Activated naive CD4-positive, alpha-beta T cell (primary cell): ENCODE measurements at places on chromosomes 7 and 10.

DNA sequence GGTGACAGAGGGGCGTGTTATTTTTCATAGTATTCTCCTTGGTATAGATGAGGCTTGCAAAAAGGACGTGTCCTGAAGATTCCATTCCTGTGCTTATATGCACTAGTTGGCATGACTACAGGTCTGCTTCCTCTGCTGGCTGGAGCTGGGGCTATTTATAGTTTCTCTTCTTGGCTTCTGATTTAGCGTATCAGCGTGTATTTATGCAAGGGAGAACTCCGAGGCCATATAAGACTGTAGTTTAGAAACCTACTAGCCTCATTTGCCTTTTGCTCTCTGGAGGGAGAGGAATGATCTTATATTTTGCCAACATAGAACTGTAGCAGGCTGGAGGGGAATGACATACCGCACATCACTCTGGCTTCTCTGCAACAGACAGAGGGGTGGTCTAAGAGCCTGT lies 39.7 kb downstream of the CACNB2 start:
- DNase-seq, result no peak

DNA sequence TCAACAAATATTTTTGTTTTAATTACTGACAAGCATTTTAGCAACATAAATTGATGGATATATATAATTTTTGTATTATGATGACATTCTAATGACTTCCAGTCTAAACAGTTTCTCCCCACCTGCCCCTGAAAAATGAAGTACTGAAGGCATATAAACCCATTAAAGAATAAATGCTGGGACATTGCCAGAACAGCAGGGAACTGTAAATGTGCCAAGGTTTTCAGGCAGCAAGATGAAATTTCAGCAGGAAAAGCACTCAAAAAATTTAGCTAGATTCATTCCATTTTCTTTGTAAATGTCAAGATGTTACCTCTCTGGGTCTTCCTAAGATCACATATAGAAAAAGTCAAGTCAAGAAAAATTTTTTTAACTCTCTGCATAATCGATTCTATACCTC lies 11.0 kb upstream of the TLL2 start:
- DNase-seq, result no peak

- DNase-seq, result no peak
These were observed 437.7 kb downstream of the DPP6 start for GRCh38 chr7:154489897-154490296.

- peak; percentile 56 for DNase-seq
These were observed 809 bp downstream of the C10orf143 start for GRCh38 chr10:130109796-130110245.

DNA sequence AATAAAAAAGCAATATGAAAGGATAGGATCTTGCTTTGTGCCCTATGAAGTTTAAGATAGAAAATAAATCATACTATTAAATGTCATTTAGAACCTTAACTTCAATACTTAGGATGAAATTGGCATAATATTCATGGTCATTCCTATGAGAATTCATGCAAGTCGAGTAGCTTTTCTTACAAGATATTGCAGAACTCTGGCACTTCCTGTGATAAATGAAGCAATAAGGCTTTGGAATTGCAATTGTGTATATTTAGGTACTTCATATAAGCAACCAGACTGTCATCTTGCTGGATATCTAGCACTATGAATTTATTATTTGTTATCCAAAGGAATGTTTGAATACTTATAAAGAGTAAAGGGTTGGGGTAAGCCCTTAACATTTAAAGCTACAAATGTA lies 116.5 kb downstream of the ZNF438 start:
- no peak for DNase-seq

GRCh38 chr7:114843102-114843501 lies 78.8 kb upstream of the MDFIC start:
- DNase-seq, result no peak

- DNase-seq, result no peak
These were observed 35.9 kb downstream of the ADCY1 start for GRCh38 chr7:45610019-45610418.

DNA sequence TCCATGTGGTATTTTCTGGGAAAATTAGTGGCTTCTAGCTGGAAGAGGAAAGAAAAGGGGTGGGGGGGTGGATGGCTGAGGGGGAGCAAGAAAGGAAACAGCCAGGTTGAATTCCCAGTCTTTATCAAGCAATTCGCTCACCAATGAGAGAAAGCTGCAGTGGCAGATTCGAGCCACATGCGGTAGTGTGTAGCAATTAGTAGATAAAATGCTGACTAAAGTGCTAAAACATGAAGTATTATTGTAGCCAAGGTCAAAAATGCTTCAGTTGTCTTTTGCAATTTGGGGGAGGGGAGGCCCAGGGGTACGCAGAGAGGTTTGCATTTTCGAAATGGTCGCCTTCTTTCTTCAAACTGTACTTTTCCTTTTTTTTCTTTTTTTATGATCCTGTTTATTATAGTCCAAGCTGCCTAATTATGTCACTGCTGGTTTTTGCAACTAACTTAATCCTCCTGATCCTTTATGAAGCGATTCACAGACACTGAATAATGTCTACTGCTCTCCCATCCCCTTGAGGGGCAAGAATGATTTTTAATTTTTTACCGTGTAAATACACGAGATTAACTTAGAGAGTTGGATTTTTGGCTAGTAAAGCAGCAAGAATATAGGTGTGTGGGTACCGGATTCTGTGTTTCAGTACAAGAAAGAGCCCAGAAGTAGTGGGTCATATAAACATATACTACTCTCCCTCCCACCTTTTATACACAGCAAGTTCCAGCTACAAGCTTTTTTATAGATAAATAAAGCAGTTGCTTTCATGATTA lies 3.6 kb upstream of the ARID5B start:
- no peak for DNase-seq

GRCh38 chr10:100904917-100905316 lies 7.8 kb upstream of the SLF2 start:
- no peak for DNase-seq

DNA sequence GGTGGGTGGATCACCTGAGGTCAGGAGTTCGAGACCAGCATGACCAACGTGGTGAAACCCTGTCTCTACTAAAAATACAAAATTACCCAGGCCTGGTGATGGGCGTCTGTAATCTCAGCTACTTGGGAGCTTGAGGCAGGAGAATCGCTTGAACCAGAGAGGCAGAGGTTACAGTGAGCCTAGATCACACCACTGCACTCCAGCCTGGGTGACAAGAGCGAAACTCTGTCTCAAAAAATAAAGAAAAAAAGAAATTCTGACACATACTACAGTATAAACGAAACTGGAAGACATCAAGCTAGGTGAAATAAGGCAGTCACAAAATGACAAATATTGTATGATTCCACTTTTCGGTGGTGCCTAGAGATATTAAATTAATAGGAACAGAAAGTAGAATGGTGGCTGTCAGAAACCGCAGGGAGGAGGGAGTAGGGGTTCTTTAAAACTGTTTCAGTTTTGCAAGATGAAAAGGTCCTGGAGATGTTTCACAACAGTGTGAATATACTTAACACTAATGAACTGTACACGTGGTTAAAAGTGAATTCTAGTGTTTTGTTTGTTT lies 23.2 kb downstream of the PILRA start:
- no peak for DNase-seq

DNA sequence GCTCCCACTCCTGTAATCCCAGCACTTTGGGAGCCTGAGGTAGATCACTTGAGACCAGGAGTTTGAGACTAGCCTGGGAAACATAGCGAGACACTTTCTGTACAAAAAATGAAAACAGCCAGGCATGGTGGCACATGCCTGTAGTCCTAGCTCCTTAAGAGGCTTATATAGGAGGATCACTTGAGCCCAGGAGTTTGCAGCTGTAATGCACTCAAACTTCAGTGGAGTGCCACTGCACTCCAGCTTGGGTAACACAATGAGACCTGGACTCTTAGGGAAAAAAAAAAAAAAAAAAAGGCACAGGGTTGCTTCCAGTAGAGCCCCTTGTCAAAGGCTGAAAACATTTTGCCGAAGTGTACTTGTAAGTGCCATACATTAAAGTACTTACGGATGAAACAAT lies 195.3 kb downstream of the PHTF2 start:
- no peak for DNase-seq

DNA sequence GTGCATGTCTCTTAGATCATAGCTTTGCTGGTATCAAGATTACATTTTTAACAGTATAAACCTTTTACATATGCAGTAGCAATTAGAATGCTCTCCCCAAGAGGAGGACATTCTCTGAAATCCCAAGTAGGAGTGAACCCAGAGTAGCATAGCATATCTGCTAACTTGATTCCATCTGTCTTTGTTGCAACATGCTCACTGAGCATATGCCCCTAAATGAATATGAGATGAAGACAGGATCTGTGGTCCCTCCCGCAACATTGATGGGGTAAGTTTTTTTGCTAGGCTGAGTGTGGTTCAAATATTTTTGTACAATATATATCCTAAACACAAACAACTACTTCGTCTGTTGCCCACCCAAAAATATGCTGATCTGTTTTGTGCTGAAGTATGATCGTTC lies 534.2 kb upstream of the C7orf33 start:
- no peak for DNase-seq

DNA sequence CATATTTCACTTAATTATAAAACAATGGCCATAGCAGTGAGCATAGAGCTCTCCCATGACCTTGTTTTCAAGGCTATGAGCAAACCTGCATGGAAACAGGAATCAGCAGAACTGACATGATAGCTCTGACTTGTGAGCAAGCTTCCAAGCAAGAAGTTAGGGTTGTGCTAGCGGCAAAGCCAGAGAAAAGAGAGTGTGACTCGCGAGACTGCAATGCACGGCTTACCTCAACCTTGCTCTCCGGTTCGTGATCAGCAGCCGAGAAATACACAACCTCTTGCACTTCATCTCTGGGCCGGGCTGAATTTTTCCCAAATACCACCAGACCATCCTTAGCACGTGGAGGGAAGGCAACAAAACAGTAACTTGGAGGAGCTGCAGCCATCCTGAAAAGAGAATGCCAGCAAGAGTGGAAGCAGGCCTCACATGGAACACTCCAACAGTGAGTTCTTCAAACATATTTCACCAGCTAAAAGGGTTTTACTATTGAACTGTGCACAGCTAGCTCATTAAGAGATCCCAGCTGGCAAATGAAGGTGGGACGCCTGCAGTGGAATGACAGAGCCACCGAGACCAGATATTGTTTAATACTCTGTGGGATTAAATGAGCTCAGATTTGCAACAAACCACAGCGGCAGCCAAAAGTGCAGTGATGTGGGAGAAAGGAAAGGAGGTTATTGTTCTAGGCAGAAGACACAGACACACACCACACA lies 20.8 kb downstream of the SCRN1 start:
- DNase-seq, result no peak

GRCh38 chr10:10317151-10317550 lies 700.5 kb upstream of the CELF2 start:
- DNase-seq, result no peak

DNA sequence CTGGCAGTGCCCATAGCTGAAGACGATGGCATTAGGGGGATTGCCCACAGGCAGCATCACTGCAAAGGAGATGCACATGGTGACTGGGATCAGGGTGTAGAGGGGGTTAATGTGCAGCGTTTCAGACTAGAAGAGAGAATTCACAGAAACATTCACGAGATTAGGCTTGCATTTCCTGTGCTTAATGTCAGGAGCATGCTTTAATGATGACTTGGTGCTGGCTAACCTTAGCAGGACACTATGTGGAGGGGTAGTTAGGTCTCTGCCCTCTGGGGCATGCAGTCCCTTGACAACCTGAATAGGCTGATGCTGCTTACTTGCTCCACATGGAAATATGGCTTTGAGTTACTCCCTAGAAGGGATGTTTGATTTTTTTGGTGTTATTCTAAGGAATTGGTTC lies 21.8 kb downstream of the STMP1 start:
- DNase-seq, result no peak

- DNase-seq, result no peak
These were observed 30.7 kb downstream of the GHRHR start for GRCh38 chr7:30994206-30995100.

GRCh38 chr7:126574276-126575250 lies 678.2 kb downstream of the GRM8 start:
- DNase-seq, result no peak

GRCh38 chr10:92239600-92240288 lies 51.1 kb downstream of the CPEB3 start:
- peak; percentile 7 for DNase-seq

- no peak for DNase-seq
These were observed 56.7 kb upstream of the SEPHS1 start for GRCh38 chr10:13404791-13405190.

DNA sequence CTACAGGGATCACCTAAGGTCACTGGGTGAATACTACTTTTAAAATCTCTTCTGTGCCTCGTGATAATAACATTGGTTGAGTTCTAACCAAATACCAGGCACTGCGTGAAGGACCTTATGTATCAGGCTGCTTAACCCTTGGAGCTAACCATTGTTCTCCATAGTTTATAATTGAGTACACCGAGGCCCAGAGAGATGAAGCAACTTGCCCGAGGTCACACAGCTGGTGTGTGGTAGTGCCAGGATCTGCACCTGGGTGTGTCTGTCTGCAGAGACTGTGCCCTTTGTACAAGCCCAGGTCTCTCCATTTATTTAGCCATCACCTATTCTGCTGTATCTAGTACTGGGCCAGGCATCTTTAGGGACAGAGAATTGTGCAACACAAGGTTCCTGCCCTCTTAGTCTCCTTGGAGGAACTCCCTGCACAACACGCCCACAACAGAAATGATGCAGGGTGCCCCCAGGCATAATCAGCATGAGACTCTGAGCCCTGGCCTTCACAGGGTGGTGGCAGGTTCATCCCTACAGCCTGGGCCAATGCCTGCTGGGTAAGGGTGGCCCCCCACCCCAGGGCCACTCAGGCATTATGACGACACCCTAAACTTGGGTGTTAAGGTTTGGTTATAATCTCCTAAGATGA lies 31.5 kb downstream of the UNC5B start:
- no peak for DNase-seq

DNA sequence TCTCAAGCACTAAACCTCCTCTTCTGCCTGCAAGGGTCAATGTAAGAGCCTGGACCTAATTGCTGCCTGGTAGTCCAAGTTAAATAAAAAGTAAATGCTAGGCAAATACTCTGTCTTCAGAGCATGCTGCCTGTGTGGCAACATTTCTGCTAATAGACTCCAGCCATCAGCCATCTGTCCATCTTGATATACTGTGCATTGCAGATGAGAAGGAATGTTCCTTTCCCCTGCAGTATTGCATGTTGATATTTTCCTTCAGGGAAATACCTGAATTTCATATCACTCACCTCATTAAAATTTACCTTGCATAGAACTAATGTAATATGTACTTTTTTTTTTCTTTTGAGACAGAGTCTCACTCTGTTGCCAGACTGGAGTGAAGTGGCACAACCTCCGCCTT lies 87.9 kb downstream of the SLC16A9 start:
- no peak for DNase-seq

GRCh38 chr7:27670177-27670576 lies 7.5 kb upstream of the HIBADH start:
- DNase-seq, result no peak

- DNase-seq, result no peak
These were observed 30.8 kb upstream of the PLCE1 start for GRCh38 chr10:93962973-93963372.

- DNase-seq, result no peak
These were observed 43.1 kb downstream of the MINPP1 start for GRCh38 chr10:87547734-87548311.

- DNase-seq, result no peak
These were observed 293.8 kb upstream of the SEMA3D start for GRCh38 chr7:85480666-85481065.

- DNase-seq, result no peak
These were observed 138.5 kb upstream of the COBL start for GRCh38 chr7:51455086-51455485.
